Glutamatergic neuron (in vitro differentiated cells): ENCODE measurements at places on chromosomes 2 and 18.

GRCh38 chr18:35939138-35939537 lies 33.3 kb upstream of the RMP24 start:
- no peak for DNase-seq

- no peak for DNase-seq
These were observed 202.3 kb downstream of the MYCN start for GRCh38 chr2:16142383-16143361.

- no peak for DNase-seq
These were observed 17.8 kb downstream of the ARHGAP15 start for GRCh38 chr2:143146815-143147530.

GRCh38 chr18:6031002-6031401 lies 135.7 kb upstream of the TMEM200C start:
- no peak for DNase-seq

- no peak for DNase-seq
These were observed 157.4 kb downstream of the LTBP1 start for GRCh38 chr2:33104052-33104623.

DNA sequence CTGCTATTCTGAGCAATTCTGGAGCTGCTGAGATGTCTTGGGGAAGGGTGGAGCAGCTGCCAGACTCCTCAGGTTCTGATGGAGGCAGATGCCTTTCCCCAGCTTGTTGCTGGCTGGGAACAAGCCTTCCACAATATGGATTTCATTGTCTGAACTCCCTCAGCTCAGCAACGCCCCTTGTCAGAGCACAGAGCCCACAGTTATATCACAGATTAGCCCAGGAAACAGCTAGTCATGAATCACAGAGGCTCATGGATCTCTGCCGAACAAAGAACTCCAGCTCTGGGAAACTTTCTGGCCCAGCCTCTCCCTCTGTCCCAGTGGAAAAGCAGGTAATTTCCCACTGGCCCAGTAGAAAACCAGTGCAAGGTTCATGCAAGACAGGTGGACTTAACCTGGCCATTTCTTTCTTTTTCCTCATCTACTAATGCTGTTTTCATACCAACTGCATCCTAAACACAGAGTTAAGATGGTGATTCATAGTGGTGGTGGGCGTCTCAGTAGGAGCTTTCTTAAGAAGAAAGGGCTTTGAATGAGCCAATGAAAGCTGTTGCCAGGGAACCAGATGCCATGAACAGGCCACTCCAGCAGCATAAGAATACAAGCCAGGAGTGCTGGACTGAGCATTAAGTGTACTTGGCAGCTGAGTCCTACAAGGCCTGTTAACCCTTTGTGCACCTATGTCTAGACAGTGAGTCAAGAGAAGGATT lies 8.7 kb upstream of the KIAA2012 start:
- no peak for DNase-seq

DNA sequence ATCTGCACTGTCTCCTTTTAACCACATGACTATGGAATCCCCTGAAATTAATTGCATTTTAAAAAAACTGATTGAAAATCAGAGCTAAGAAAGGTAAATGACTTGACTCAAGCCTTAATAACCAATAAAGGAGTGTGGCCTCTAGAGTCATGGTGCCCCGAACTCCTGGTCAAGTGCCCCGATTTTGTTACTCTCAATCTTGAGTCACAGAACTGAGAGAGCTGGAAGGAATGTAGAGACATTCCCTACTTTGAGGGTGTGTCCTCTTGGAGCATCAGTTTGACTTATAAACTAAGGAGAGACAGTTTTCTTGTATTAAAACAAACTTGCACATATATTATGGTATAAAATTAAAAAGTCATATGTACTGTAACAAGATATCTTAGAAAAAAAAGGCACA lies 2.4 kb downstream of the WDR43 start:
- DNase-seq, result no peak

- no peak for DNase-seq
These were observed 72.5 kb upstream of the CYP1B1 start for GRCh38 chr2:38148501-38148900.

- no peak for DNase-seq
These were observed 58.3 kb downstream of the EML4 start for GRCh38 chr2:42227491-42227890.

GRCh38 chr2:8298783-8299182 lies 383.1 kb upstream of the ID2 start:
- DNase-seq, result no peak

- no peak for DNase-seq
These were observed 3.8 kb downstream of the COBLL1 start for GRCh38 chr2:164837807-164838206.

GRCh38 chr18:13550418-13551304 lies 175.7 kb downstream of the FAM210A start:
- no peak for DNase-seq

DNA sequence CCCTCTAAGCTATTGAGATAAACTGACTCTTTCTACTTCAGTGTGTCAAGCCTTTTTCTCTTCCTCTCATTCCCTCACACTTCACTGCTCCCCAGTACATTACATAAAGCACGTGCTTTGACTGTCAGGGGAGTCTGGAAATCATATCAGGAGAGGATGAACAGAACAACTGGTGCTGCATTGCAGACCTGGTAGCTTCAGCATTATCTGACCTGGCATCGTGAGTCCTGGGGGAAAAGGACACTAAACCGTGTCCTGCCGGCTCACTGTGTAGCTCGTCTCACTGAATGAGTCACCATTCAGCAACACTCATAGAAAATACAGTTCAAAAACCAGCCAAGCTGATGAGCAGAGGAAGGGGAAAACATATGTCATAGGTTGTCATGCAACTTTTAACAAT lies 108.5 kb upstream of the UNC80 start:
- DNase-seq, result peak; percentile 52

- no peak for DNase-seq
These were observed 90.5 kb upstream of the MAPK4 start for GRCh38 chr18:50469380-50469781.

GRCh38 chr2:179946810-179947615 lies 60.1 kb downstream of the CWC22 start:
- DNase-seq, result no peak

GRCh38 chr2:110837446-110838409 lies 105.4 kb downstream of the ACOXL start:
- DNase-seq, result no peak

- no peak for DNase-seq
These were observed 91.3 kb upstream of the TMEM17 start for GRCh38 chr2:62597323-62597722.

DNA sequence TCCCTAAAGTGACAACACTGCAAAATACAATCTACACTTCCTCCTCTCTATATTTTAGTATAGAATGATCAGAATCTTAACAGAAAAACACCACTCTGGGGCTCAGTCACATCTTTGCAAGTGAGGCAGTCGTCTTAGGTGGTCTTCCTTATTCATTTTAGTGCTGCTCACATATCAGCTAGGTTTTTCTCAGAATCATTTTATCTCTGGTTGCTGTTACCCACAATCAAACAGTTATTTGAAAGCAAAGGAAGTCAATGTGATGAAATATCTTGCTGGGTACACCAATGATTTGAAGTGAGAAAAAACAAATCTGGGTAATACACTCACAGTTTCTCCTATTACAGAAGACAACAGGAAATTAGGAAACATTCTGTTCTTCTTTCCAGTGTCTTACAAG lies 275.2 kb downstream of the DSEL start:
- no peak for DNase-seq

DNA sequence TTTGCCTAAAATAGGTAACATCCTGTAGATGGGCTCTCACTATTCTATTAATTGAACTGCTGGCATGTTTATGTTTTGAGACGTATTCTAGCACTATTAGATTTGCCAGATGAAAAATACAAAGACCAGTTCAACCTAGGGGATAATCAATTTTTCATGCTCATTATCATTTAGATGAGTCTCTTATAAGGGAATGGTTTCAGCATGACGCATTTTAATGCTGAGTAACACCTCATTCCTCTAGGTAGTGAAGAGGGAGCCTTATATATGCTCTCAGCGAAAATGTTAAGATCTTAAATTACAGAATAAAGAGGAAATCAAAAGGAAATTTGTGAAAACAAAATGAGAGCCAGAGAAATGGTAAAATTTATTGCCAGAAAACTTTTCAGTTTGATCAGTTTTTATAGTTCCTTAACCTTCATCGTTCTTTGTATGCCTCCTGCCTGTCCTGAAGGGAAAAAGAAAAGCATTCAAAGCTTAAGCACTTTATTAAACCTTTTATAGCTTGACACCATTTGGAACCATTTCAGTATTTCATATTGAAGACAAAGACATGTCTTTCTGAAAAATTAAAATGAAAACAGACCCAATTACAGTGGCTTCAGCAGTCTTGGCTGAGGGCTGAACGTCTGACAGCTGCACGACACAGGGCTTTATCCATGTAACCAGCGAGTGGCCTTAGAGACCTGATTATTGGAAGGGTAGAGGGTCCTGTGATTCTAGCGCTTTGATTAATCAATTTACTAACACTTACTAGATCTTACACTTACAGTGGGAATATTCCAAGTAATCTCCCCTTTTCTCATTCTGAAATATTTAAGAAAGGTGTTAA lies 112.8 kb downstream of the ADCYAP1 start:
- DNase-seq, result peak; percentile 27

- no peak for DNase-seq
These were observed 1345.8 kb upstream of the LRRTM1 start for GRCh38 chr2:81650048-81650971.

- no peak for DNase-seq
These were observed 174.1 kb downstream of the CDH2 start for GRCh38 chr18:28002841-28003240.

- DNase-seq, result no peak
These were observed 102.2 kb downstream of the ARHGEF33 start for GRCh38 chr2:38991899-38992298.

- no peak for DNase-seq
These were observed 218.4 kb upstream of the DTNA start for GRCh38 chr18:34491719-34492118.

DNA sequence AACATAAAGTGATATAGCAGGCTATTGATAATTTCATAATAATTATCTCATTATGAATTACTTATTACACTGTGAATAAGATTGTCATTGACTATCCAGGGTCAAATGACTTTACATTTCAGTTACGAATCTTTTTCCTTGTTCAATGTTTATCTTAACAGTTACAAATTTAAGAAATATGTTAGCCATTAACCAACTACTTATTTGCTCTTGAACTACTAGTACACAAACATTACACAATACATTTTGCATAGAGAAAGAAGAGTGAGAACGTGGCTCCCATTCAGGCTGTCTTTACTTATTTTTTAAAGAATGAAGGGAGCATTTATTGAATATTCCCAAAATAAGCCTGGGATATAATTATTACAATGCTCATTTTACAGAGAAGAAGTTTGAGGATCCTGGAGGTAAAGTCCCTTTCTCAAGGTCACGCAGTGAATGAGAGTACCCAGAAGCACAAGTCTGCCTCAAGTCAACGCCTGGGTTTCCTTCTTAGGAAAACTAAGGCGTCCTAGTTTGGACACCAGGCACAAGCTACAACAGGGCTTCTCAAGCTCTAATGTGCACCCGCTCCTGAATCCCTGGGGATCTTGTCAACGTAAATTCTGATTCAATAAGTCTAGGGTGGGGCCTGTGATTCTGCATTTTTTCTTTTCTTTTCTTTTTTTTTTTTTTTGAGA lies 164.2 kb downstream of the FIGN start:
- no peak for DNase-seq

DNA sequence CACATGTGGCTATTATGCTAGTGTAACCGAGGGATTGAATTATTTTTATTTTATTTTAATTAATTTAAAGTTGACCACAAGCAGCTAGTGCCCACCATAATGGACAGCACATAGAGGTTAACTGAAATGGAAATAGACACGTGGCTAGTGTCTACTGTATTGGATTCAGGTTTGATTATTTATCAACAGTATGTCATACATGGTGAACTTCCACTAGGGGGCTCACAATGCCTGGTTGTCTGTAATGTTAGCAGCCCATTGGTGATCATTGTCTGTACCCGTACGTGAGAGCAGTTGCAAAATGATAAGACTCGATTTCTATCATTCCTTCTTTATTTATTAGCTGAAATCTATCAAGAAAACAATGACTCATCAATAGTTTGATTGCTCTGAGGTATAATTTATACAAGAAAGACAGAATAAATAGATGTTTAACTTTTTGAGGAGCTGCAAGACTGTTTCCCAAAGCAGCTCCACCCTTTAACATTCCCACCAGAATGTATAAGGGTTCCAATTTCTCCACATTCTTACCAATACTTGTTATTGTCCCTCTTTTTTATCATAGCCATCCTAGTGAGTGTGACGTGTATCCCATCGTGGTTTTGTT lies 76.5 kb downstream of the CYBRD1 start:
- DNase-seq, result peak; percentile 31

DNA sequence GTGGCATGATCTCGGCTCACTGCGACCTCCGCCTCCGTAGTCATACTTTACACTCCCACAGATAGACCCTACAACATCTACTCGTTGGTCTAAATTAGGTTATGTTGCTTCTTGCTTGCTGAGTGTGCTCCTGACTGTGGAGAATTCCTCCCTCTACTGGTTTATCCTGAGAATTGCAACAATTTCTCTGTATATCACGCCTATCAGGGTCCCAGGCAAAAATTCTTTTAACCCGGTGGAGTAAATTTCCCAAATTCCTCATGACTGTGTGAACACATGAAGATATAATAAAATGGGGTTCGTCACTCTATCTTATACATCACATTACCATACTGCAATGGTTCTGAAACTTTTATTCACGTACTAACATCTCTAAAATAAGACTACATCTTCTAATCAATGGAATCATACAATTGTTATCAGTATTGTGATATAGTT lies 156.7 kb downstream of the EVA1A start:
- no peak for DNase-seq

DNA sequence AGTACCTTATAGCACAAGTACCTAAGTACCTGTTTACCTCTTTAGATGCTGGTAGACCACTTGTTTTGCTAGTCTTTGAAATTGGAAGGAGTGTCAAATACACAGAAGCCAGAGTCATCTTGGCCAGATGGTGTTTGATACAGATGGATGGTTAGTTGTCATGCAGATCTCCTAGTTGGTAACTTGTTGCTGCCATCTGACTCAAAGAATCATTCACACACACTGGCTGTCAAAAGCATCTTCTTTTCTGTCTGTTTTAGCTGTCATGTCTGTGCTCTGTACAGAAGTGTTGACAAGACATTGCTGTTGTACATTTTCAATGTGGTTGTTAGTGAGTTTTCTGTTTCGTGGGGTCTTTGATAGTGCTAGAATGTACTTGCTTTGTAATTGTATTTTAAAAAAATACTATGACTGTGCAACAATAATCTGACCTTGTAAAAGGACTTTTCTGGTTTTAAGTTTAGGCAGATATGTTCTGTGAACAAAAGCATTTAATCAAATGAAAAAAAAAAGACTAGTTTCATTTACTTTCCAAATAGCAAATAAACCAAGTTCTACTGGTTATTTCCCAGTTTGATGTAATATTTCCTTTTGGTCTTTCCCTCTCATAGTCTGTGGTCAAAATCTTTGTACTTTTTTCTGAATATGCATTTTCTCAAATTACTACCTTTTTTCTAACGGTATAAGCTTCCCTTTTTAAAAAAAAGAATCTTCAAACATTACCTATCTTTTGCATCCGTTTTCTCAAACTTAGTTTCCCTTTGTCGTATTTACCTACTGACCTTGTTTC lies 39.9 kb downstream of the TANK start:
- DNase-seq, result no peak
